CD4-positive, alpha-beta T cell (primary cell): ENCODE measurements at places on chromosomes 1 and 21.

DNA sequence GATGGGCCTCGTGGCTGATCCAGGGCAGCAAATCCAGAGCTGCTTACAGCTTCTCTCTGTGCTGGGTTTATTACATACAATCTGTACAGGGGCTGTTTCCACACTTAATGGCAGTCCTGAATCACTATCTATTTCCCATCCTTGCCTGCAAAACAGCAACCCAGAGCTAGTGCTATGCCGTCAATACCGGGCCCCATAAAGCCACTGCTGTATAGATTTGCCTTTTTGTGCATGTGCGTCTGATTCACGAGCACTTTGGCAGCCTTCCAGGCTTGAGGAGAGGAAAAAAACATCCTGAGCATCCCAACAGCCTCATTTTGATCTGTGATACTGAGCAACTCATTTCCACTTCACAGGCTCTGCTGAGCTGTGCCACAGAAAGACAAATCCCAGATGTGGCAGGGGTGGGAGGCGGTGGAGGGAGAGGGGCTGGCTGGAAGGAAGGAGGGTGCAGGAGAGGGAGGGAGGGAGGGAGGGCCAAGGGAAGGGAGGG, 65.2 kb upstream of the TARBP1 start:
- DNase-seq, result peak; percentile 60

DNA sequence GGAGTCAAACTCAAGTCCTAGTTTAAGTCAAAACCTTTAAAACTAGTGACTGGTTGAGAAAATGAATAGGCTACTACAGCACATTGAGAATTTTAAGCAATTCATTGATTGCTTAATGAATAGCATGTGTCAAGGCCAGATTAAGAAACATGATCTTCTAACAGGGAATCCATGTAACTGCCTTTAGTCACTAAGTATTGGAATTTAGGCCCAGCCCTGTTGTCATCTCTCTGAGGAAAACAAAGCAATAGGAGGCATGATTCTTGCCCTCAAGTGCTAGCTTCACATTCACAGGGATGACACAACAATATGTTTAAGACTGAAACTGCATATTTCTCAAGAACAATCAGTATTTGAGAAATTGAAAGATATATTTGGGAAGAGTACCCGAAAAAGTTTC, 70.0 kb upstream of the PTGS2 start:
- DNase-seq, result no peak

DNA sequence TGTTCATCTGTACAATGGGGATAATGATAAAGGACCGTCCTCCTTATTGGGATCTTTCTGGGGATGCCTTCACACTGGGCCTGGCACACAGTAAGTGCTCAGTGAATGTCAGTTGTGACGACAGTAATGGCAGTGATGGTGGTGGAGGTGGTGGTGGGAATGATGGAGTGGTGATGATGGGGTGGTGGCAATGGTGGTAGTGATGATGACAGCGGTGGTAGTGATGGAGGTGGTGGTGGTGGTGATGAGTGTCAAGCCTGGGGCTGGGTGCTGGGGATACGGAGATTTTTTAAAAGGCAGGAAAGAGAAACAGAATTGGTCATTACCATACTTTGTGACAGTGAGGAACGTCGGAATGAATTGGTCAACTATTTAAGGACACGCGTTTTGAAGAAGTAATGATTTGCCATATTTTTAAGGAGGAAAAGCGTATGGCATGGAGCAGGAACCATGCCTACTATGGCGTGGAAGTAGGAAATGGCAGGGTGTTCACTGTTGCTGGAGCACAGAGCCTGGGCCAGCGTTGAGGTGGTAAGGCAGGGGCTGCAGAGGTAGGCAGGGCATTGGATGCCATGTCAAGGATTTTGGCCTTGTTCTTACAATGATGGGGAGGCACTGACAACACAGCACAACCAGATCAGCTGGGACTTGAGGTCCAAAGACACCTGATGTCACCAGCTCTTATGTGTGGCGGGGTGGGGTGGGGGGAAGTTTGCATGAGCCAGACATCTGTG, 128.7 kb downstream of the ACTL8 start:
- no peak for DNase-seq

GRCh38 chr1:99761774-99762173, 4.7 kb downstream of the FRRS1 start:
- DNase-seq, result no peak

DNA sequence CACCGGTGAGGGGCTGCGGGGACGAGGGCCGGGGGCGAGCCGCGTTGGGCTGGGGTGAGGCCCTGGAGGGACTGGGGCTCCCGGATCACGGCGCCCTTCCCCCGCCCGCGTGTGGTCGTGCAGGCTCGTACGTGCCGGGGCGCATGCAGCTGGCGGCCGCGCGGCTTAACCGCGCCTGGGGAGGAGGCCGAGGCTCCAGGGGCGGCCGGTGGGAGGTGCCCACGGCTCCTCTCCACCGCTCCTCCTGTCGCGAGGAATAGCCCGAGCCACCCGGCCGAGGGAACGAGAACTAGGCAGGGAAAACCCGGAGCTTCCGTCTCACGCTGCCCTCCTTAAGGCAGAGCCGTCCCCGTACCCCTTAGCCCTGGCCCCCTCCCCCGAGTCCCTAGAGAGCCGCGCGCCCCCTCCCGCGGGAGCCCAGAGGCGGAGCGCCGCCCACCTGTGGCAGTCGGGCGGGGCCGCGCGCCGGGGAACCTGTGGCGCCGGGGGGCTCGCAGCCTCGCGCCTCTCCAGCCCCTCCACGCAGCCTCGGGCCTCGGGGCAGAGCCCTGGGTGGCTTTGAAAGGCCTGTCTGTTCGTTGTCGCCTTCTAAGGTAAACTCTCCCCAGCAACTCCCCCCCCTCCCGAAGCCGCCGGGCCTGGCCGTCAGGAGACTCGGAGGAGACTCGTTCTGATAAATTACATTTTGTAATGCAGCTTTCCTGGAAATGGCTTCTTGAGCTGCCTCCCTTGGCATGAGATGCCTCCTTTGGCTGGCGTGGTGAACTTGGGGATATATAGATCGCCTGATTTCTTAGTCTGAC, 746 bp downstream of the AK4 start:
- peak; percentile 1 for DNase-seq

GRCh38 chr1:788835-789234, 102.4 kb upstream of the OR4F16 start:
- no peak for DNase-seq

GRCh38 chr1:3119725-3120124, 50.7 kb downstream of the PRDM16 start:
- no peak for DNase-seq

DNA sequence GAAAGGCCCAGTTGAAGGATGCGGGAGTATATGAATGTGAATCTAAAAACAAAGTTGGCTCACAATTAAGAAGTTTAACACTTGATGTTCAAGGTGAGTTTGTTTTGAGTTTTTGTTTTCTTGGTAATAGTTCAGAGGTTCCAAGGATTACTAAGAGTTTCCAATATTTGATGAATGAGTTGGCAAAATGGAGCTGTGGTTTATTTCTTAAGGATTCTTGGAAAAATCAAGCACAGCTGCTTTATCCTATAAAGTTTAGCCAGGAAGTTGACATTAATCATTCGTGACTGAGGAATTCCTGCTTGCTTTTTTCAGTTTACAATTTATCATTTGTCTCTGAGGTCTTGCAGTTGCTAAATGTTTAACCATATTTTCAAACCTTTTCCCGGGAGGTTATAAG, 15.1 kb downstream of the VCAM1 start:
- no peak for DNase-seq

- DNase-seq, result no peak
These were observed 1.2 kb upstream of the ADORA1 start for GRCh38 chr1:203126151-203126865.

DNA sequence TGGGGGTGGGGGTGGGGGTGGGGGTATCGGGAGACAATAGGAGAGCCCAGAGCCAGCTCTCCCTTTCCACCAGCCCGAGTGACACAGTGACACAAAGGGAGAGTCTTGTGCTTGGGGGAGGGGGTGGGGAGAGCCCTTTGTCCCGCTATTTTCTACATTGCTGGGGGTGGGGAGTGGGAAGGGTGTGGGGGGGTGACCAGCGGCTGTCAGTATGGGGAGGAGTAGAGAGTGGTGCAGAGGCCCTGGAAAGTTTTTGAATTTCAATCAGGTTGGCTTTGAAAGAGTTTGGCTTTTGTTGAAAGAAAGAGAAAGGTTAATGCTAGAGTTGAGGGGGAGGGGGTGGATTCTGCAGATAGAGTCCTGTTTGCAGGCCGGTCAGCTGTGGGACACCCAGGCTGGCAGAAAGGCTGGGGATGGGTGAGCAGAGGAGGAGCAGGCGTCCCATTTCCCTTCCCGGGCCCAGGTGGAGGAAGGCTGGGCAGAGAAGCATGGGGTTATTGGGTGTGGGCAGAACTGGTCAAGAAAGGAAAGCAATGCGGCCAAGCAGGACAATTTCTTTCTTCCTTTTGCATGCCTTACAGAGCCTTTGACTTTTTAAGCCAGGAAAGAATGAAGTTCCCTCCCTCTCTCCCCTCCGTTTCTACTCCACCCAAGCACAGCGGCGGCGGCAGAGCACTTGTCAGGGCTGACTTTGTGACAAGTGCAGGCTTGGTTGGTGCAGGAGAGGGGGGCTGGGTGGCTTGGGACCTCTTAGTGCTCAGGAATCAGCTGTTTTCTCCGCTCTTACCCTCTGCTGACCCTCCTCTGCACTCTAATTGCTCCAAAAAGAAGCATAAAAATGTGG, 96.2 kb downstream of the RNF220 start:
- no peak for DNase-seq

DNA sequence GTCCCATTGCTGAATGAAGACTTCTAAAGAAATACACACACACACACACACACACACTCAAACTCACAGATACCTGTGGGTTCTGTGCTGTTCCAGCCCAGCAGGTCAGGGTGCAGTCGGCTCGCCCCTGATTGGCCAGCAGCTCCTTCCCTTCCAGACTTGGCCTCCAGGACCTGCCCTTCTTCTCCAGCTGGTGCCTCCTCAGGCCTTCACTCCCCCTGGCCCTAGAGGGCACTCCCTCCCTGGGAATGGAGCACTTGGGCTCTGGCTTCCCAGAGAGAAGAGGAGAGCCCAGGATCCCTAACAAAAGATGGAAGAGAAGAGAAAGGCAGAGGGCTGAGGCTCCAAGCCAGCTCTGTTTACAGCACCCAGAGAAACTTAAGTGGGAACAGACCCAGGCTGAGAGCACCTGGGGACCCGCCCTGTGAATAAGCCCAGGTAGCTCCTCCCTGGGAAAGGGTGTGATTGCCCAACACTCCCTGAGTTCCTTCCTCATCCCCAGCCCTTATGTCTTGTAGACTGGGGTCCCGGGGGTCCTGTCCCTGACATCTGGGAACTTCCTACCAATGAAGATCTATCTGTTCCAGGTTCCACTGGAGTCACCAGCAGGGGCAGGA, at the start of gene PGLYRP3:
Gene PGLYRP3 (minus strand): TSS at position 383 of the 617 bp plus-strand sequence. CDS start 2,287 bp downstream, outside the sequence.
- no peak for DNase-seq

- no peak for DNase-seq
These were observed 43.6 kb upstream of the TNFRSF1B start for GRCh38 chr1:12123172-12123571.

- no peak for DNase-seq
These were observed 9.6 kb upstream of the PLA2G4A start for GRCh38 chr1:186819126-186819525.

DNA sequence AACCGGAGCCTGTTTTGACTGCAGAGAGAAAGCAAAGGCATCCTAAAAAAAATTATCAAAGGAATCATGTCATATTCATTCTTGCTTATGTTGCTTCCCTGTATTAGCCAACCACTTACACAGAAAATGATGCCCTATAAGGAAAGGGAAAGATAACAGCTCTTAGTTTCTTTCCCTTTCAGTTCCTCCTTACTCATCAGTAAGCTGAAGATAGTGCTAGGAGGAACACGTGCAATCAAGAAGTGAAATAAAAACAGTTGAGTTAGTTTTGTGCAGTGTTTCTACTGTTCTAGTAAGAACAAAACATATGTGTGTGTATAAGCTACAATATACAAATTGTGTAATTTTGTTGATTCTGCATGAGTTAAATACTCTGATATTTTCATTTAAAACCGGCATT, 45.3 kb upstream of the MTF2 start:
- no peak for DNase-seq

DNA sequence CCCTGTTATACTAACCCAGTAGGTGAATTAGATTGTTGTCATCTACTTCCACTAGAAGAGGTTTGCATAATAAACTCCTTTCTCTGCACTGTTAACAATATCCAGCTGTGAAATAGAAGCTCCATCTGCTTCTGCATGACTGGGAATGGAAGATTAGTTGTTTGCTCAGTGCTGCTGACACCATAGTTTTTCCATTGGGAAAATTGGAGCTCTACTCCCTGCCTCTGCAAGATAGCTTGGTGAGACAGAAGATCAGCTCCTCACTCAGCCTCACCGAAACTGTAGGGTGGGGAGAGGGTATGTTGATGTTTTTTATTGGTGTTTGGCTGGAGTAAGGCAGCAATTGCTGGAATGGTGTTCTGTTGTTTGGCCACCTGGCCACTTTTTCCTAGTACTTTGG, 331.6 kb upstream of the ADAMTS5 start:
- DNase-seq, result no peak

- no peak for DNase-seq
These were observed 2.8 kb downstream of the FCRL6 start for GRCh38 chr1:159804924-159805323.

- no peak for DNase-seq
These were observed 558.1 kb downstream of the AGBL4 start for GRCh38 chr1:49465486-49466185.

DNA sequence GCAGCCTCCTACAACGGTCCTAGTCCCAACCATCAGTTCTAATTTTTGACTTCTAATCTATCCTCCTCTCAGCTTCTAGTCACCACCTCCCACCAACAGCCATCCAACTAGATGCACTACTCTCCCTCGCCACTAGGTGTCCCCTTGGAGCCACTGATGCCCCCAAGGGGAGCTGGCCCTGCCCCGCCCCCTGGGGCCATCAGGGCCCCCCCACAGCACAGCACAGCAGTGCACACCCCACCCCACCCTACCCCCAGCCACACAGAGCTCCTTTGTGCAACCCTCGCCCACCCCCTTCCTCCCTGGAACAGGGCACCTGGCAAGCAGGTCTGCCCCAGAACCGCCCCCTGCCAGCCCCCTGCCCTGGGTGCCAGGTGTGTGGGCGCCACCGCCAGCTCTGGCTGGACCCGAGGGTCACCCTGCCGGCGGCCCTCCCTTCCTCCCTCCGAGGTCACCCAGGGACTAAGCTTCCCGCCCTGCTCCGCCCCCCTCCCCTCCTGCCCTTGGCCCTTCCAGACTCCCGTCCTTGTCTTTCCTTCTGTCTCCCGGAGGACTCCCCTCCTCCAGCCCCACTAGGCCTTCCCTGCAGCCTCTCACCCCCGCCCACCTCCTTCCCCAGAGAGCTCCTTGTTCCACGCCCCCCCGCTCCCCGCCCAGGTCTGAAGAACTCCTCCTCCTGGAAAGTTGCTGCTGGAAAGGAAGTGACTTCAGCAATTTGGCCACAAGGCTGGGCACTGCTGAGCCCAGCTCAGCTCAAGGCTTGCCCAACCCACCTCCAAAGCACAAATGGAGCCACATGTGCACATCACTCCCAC, 47.0 kb downstream of the AHDC1 start:
- DNase-seq, result peak; percentile 69
